ENCODE measurements at places on chromosomes 5 and 9.

GRCh38 chr9:98829766-98830165 is 22.3 kb downstream of the GALNT12 start:
- DNase-seq: no peak

DNA sequence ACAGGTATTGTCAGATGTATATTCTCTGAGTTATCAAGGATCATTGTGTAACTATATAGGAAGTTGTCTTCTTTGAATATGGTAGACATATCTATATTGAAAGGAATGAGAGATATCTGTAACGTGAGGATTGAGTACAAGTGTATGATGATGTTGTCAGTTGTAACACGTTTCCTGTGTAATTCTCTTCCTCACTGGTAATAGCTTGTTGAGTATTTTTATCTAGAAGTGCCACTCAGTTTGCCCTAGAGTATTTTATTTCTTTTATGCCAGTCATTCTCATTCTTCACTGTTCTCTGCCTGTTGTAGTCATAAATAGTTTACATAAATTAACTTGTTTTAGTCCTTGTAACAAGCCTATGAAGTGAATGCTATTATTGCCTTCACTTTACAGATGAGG is 172.1 kb downstream of the BAAT start:
- no peak for DNase-seq

- DNase-seq: no peak
Observed at GRCh38 chr5:38473008-38473407, 83.4 kb downstream of the LIFR start.

GRCh38 chr9:27433631-27434325 is 90.3 kb upstream of the IFNK start:
- DNase-seq: no peak

DNA sequence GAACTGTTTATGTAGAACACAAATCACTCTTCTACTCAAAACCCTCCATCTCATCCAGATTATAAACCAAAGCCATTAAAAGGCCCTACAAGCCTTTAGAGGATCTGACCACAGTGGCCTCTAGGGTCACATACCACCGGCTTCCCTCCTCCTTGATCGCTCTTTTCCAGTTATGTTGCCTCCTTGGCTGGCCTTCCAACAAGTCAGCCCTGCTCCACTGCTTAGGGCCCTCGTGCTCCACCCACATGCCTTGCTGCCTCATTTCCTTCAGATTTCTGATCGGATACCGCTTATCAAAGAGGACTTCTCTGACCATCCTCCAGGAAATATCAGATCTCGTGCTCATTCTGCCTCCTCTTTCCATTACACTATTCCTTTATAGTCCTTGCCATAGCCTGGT is 139.4 kb upstream of the RAI14 start:
- no peak for DNase-seq

- no peak for DNase-seq
Observed at GRCh38 chr9:111970827-111971226, 74.2 kb downstream of the UGCG start.

DNA sequence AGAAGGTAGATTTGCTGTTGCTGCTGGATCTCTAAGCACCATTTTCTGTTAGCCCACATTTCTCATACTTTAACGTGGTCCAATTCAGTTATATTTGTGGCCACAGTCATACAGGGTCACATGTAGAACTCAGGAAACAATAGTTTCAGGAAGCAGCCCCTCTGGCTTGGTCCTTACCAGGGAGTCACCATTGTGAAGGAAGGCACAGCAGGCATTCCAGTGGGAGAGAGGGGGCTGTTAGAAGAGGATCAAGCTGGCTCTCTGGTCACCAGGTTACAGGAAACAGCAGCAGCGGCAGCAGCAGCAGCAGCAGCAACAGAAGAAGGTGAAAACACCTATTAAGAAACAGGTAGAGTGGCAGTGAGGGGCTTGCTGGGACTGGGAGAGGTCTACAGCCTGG is 14.5 kb downstream of the C9orf43 start:
- no peak for DNase-seq

- no peak for DNase-seq
Observed at GRCh38 chr9:33129886-33130881, 37.0 kb downstream of the B4GALT1 start.
